Cerebellum (tissue), 4 donors: ENCODE measurements at places on chromosomes 11 and 22.

- no peak for DNase-seq
Measured at GRCh38 chr22:38578505-38578904, 8.5 kb upstream of the DMC1 start.

GRCh38 chr11:124793466-124794278 is 6.5 kb downstream of the MSANTD2 start:
- peak; percentile 8 for DNase-seq

DNA sequence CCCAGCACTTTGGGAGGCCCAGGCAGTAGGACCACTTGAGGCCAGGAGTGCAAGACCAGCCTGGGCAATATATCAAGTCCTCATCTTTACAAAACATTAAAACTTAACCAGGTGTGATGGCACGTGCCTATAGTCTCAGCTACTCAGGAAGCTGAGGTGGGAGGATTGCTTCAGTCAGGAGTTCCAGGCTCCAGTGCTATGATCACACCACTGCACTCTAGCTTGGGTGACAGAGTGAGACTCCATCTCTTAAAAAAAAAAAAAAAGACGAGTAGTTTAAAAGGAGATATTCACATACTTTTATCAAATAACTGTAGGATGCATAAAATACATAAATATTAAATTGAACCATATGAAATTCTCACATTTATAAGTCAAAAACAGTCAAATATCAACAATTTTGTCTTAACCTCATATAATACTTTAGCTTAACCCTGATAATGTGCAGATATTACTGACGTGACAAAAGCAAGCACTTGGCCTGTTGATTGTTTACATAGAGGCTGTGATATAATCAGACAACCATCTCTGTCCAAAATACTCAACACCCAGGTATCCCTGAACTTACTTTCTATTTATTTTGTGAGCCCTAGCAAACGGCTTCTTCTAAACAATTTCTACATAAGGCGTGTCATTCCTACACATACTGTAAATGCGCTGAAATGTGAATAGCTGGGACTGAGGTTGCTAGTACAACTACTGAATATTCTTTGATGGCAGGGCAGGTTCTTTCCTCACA is 57.0 kb downstream of the PRCP start:
- DNase-seq = no peak

DNA sequence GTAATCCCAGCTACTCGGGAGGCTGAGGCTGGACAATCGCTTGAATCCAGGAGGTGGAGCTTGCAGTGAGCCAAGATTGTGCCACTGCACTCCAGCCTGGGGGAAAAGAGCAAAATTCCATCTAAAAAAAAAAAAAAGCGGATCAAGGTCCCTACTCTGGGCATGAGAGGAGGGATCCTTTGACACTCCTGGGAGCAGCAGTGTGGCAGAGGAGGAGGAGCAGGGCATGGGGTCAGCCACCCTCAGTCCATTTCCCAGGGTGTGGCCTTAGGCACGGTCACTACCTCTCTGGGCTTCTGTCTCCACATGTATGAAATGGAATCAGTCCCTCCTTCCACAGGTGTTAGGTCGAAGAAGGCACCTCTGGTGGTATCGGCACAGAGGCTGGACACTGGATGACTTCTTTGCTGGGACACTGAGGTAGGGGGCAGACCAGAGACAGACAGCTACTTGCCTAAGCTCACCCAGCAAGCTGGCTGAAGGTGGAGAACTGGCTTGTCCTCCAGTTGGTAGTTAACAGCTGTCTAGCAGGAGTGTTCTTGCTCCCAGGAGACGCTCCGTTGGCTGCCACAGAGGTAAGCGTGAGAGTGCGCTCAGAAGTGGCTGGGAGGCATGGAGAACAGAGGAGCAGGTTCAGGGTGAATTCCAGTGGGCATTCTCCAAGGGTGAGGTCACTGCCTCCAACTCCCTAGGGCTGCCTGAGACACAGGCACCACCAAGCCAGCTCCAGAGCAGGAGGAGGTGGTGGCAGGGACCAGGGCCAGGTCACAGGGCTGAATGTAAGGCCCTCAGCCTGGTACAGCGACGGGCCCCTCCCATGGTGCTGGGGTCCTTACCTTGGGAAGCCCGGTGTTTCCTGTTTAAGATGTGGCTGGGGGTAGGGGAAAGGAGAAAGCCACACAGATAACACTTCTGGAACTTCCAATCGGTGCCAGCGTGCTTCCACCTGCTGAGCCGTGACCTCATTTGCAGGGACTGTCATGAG is 19.5 kb downstream of the TXN2 start:
- DNase-seq = no peak

DNA sequence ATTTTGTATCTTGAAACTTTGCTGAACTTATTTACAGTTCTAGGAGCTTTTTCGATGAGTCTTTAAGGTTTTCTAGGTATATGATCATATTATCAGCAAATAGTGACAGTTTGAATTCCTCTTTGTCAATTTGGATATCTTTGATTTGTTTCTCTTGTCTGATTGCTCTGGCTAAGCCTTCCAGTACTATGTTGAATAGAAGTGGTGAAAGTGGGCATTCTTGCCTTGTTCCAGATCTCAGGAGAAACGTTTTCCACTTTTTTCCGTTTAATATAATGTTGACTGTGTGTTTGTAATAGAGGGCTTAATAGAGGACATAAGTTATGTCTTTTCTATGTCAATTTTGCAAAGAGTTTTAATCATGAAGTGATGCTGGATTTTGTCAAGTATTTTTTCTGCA is 124.3 kb downstream of the ZNF280B start:
- DNase-seq = no peak

- DNase-seq = no peak
Measured at GRCh38 chr11:78074756-78075155, 4.9 kb downstream of the NDUFC2 start.

DNA sequence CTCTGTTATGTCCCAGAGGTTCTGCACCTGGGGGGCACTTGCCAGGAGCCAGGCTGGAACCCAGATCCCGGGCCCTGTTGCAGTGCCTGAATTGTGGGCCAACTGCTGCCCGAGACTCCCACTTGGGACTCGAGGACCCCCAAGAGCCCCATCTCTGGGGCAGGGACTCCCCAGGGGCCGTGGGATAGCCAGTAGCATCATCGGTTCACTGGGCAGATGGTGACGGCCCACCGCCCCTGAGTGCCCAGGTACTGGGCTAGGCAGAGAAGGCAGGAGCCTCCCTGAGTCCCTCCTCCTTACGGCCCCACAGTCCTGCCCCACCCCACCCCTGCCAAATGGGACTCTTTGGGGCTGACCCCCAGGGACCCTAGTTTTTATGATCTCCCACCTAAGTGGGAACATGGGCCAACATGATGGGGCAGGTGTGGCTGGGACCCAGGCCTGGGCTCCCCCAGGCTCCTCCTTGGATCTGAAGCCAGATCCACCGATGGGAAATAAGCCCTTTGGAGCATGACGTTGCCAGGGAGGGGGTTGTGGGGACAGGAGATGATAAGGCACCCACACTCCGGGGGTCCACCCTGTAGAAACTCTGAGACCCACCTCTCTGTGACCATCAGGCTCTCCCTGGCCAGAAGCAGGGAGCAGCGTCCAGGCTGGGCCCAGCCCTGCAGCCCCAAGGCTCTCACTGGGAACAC is 94.5 kb upstream of the FGF3 start:
- no peak for DNase-seq

DNA sequence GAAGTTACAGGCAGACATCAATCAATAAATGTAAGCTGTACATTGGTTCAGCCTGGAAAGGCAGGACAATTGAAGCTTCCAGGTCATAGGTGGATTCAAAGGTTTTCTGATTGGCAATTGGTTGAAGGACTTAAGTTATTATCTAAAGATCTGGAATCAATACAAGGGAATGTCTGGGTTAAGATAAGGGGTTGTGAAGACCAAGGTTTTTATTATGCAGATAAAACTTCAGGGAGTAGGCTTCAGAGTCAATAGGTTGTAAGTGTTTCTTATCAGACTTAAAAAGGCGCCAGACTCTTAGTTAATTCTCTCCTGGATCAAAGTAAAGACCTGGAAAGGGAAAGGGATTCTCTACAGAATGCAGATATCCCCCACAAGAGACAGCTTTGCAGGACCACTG is 935.4 kb downstream of the TBC1D22A start:
- no peak for DNase-seq

GRCh38 chr11:114832532-114833125 is 154.3 kb downstream of the NXPE2 start:
- DNase-seq = no peak

- no peak for DNase-seq
Measured at GRCh38 chr11:69141742-69142141, 14.0 kb upstream of the SMIM38 start.

GRCh38 chr22:22458387-22458786 is 50.2 kb downstream of the ZNF280B start:
- DNase-seq = no peak

- no peak for DNase-seq
Measured at GRCh38 chr11:94459576-94459975, 34.1 kb downstream of the MRE11 start.

DNA sequence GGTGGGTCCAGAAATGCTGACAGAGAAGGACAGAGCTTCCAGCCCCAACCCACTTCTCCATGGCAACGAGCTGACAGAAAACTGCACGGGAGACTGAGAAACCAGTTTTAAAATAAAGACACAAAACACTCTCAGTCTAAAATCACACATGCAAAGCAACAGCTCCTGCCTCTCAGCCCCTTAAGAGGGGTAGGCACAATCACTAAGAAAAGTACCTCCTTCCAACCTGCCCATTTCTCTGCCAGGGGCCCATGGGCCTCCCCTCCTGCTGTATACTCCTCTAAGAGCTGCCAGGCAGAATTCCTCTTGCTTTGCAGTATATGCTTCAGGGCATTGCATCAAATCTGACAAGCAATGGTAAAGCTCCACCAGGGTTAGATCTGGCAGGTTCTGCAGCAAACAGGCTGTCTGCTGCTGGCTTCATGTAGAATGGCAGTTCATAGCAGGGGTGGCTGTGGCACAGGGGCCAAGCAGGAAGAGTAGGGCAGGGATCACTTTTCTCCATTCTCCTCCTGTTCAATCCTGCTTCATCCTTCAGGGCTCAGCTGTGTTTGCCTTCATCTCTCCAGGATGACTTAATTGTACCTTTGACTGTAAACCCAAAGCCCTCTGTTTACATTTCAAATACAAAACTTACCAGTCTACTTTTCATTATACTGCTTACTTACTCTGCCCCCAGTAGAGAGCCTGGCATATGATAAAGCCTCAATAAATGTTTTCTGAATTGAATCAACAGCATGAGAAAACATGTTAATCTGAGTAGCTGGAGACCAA is 77.7 kb downstream of the KCNC1 start:
- DNase-seq = peak; percentile 59

DNA sequence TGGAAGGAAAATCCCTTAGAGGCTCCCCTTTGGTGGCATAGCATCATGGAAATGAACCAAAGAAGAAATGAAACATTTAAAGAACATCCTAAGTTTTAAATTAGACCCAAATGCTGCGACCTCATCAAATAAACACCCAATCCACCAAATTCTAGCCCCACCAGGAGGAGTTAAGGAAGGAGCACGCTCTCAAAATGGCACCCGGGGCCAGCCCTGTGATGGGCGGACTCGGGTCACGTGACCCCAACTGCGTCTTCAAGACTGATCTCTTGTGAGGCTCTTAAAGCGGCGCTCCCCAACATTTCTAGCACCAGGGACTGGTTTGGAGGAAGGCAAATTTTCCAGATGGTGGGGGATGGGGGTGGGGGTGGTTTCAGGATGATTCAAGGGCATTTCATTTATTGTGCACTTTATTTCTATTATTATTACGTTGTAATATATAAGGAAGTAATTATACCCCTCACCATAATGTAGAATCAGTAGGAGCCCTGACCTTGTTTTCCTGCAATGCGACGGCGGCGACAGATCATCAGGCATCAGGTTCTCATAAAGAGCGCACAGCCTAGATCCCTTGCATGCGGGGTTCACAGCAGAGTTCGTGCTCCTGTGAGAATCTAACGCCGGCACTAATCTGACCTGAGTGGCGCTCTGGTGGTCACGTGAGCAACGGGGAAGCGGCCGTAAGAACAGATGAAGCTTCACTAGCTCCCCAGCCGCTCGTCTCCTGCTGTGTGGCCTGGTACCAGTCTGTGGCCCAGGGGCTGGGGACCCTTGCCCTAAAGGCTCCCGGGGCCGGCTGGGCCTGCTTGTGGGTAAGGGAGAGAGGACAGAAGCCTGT is 90.6 kb upstream of the SLC22A12 start:
- no peak for DNase-seq

DNA sequence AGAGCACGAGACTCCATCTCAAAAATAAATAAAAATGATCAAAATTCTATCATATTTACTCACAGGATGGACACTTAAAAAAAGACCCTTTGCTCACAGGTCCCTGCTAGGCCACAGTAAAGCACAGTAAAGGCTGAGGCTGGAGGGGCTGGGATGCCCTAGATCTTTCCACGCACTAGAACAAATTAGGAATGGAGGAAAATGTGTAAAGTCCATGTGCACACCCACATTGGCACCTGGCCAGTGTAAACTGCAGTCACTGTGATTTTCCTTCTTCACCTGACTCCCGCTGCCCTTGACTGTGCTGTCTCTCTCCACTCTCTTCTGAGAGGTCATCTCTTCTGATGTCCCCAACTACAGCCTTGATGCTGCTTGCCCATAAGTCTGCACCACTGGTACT is 195.5 kb downstream of the EFCAB6 start:
- DNase-seq = no peak

DNA sequence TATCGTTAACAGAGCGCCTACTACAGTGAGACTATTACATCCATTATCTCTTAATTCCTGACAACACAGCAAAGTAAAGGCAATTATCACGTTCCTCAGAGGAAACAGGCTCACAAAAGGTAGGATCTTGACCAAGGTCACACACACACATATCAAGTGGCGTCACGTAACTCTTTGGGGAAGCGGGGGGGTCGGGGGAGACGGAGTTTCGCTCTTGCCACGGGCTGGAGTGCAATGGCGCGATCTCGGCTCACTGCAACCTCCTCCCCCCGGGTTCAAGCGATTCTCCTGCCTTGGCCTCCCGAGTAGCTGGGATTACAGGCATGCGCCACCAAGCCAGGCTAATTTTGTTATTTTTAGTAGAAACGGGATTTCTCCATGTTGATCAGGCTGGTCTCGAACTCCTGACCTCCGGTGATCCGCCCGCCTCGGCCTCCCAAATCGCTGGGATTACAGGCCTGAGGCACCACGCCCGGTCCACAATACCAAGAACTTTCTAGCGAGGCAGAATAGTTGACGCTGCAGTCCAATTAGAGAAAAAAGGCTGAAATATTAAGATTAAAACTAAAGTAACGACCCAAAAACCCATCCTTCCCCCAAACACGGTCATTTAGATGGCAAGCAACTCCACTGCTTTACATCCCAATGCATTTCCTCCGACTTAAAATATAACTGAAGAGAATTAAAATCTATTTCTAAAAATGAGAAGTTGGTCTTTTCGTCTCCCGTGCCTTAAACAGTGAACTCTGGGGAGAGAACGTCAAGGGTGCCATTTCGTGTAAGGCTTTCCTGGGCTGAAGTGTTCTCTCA is 1.2 kb downstream of the DDX17 start:
- DNase-seq = no peak
